ENCODE measurements at places on chromosomes 2 and 18. TPM values are rescaled to one million over a fixed set of nuclear protein-coding genes. Genes with fewer than 3 reads are reported as not detected.

The EFHD1 gene
- polyA plus RNA-seq = 6.4 TPM

The IL37 gene
- 0.55 TPM for polyA plus RNA-seq

The GLI2 gene
- 0.60 TPM for polyA plus RNA-seq

The POTEJ gene
- not detected for polyA plus RNA-seq

The CRYGD gene
- polyA plus RNA-seq = not detected

The NTSR2 gene
- polyA plus RNA-seq = not detected

The AFG3L2 gene
- 21.7 TPM for polyA plus RNA-seq

The HOXD13 gene
- not detected for polyA plus RNA-seq

The CXCR4 gene
- 20.6 TPM for polyA plus RNA-seq

The PAX8 gene
- polyA plus RNA-seq = 0.50 TPM

The SLC9A4 gene
- polyA plus RNA-seq = 8.9 TPM

The MC5R gene
- not detected for polyA plus RNA-seq

- H3K27me3 ChIP-seq = no peaks in the 10 kb centered on the region
- DNase-seq = no peak
- H3K4me3 ChIP-seq = no peak overlapping the region
- no peak overlapping the region for H3K27ac ChIP-seq
- H3K36me3 ChIP-seq = no peaks in the 10 kb centered on the region
- H3K4me1 ChIP-seq = peaks cover 9% of the 10 kb centered on the region
Observed at GRCh38 chr2:5982903-5983265, 290.7 kb downstream of the SOX11 start.

DNA sequence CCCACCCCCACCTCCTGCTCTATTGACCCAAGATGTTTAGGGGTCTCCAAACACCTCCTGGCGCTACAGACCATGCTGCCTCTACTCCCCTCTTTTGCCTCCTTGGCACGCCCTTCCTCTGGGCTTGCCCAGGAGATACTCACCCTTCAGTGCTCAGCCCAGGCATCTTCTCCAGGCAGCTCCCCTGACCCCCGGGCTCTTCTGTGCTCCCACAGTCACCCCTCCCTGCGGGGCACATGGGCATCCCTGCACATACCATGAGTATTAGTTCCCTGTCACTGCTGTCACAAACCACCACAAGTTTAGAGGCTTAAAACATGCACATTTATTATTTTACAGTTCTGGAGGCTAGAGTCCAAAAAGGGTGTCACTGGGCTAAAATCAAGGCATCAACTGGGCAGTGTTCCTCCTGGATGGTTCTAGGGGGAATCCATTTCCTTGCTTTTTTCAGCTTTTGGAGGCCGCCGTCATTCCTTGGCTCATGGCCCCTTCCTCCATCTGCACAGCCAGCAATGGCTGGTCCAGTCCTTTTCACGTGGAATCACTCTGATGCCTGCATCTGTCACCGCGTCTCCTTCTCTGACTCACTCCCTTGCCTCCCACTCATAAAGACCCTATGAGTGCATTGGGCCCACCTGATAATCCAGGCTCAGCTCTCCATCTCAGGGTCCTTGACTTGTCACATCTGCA, 230.4 kb upstream of the COPS8 start:
- no peaks in the 10 kb centered on the region for H3K4me1 ChIP-seq
- H3K27ac ChIP-seq = no peak overlapping the region
- no peak overlapping the region for H3K4me3 ChIP-seq
- H3K27me3 ChIP-seq = no peaks in the 10 kb centered on the region

DNA sequence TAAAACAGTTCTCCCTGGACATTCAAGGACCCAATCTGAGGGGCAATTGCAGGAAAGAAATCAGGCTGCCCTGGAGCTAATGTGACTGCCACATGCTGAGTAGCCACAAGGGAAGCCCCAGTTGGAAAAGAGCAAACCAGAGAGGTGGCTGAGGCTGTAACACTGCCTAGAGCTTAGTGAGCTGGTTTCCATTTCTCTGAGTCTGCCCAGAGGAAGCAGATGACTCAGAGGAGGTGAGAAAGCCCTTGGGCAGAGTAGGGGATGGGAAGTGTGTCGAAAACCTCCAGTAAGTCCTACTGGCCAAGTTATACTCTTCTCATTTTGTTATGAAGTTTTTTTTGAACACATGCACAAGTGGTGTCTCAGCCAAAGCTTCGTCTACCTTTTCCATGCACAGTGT, 753.0 kb downstream of the CNTNAP5 start:
- H3K36me3 ChIP-seq = no peaks in the 10 kb centered on the region
- DNase-seq = no peak
- no peak overlapping the region for H3K4me3 ChIP-seq

- H3K27ac ChIP-seq = no peak overlapping the region
- peaks cover 2% of the 10 kb centered on the region for H3K27me3 ChIP-seq
- H3K36me3 ChIP-seq = no peaks in the 10 kb centered on the region
- H3K4me3 ChIP-seq = no peak overlapping the region
Observed at GRCh38 chr2:129623783-129624182, 355.7 kb upstream of the RAB6C start.

DNA sequence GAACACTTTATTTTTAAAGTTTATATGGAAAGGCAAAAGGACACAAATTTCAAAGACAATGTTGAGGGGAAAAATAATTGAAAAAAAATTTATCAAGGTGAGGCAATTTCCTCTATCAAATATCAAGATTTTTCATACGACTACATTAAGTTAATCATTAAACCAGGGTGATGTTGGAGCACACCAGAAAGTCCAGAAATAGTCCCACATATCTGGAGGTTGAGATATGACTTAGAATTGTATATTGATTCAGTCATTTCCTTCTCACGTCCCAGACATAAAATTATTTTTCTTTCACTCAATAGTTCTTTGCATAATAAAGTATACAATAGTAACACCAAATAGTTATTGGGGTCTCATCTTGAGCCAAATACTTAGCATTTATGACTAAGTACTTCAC, 605.1 kb downstream of the NUP35 start:
- DNase-seq = no peak
- H3K4me1 ChIP-seq = no peaks in the 10 kb centered on the region
- no peak overlapping the region for H3K27ac ChIP-seq
- H3K27me3 ChIP-seq = no peaks in the 10 kb centered on the region
- no peak overlapping the region for H3K4me3 ChIP-seq

GRCh38 chr2:69102041-69102593, 89.1 kb downstream of the ANTXR1 start:
- peaks cover 5% of the 10 kb centered on the region for H3K36me3 ChIP-seq
- no peak for DNase-seq
- no peaks in the 10 kb centered on the region for H3K27me3 ChIP-seq
- H3K4me1 ChIP-seq = peaks cover 8% of the 10 kb centered on the region
- H3K27ac ChIP-seq = no peak overlapping the region

DNA sequence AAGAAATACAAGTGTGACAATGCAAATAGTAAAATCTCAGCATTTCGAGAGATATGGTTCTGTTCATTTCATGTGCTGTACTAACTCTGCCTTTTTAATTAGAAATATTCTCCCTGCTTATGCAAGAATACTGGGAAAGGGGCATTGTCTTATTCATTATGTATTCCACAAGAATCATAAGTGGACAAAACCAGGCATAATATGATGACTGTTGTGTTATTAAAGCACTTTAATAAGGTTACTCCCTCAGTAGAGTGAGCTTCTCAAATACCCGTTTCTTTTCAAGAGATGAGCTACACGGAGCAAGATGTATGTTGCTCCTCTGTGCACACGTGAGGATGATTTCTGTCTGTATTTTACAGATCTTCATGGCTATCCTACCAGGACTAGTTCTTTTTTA, 638.7 kb upstream of the FANCL start:
- no peak for DNase-seq
- H3K36me3 ChIP-seq = no peaks in the 10 kb centered on the region
- H3K27me3 ChIP-seq = no peaks in the 10 kb centered on the region
- H3K27ac ChIP-seq = no peak overlapping the region
- H3K4me1 ChIP-seq = no peaks in the 10 kb centered on the region
- no peak overlapping the region for H3K4me3 ChIP-seq

DNA sequence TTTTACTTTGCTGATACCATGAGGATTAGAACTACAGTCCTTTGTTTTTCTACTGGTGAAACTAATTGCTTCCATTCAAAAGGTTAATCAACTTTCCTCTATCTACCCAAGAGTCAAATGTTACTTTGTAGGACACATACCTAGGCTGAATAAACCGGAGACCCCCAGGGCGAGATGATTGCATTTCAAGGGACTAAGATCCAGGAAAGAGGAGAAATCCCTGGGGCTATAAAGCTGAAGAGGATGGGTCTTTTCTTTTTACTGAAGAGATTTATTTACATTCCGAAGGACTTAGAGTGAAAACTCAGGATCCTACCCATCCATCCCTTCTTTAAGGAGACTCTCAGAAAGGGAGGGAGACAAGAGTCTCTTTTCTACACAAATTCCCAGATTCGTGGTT, 331.9 kb downstream of the CDH19 start:
- H3K27me3 ChIP-seq = no peaks in the 10 kb centered on the region
- no peak for DNase-seq
- no peaks in the 10 kb centered on the region for H3K36me3 ChIP-seq
- H3K4me1 ChIP-seq = no peaks in the 10 kb centered on the region

- no peak overlapping the region for H3K27ac ChIP-seq
- no peak for DNase-seq
- H3K4me1 ChIP-seq = no peaks in the 10 kb centered on the region
- no peaks in the 10 kb centered on the region for H3K27me3 ChIP-seq
- H3K4me3 ChIP-seq = no peak overlapping the region
Observed at GRCh38 chr2:41066168-41066567, 614.3 kb upstream of the SLC8A1 start.

DNA sequence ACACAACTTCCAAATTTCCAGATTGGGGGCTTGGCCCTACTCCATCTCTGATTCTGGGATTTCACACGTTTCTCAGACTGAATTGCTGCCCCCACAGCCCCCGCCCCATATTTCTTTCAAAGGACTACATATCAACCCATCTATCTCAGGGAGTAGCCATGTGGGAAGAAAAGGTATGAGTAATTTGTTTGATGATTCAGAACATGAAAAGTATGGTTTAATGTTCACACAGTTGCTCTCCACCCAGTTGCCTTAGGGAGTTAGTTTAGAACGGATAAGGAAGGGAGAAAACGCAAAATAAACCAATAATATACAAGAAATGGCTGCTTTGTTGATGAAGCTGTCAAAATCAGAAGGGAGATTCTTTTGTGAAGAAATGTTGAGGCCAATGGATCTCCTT, 145.1 kb downstream of the PIEZO2 start:
- no peaks in the 10 kb centered on the region for H3K36me3 ChIP-seq
- DNase-seq = peak; percentile 12
- H3K27me3 ChIP-seq = no peaks in the 10 kb centered on the region

DNA sequence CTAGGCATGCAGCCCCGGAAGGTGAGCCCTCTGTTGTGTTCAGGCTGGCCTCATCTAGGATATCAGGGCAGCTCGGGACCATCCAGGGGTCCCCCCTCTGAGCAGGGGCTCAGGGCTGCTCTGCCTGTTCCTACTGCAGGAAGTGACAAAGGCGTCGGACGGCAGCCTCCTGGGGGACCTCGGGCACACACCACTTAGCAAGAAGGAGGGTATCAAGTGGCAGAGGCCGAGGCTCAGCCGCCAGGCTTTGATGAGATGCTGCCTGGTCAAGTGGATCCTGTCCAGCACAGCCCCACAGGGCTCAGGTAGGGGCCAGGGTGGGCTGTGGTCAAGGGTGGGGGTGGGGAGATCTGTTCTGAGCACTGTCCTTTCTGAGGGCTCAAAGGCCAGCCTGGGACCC, 13.1 kb downstream of the KCNIP3 start:
- H3K27me3 ChIP-seq = peaks cover 15% of the 10 kb centered on the region
- H3K36me3 ChIP-seq = no peaks in the 10 kb centered on the region
- no peak for DNase-seq

DNA sequence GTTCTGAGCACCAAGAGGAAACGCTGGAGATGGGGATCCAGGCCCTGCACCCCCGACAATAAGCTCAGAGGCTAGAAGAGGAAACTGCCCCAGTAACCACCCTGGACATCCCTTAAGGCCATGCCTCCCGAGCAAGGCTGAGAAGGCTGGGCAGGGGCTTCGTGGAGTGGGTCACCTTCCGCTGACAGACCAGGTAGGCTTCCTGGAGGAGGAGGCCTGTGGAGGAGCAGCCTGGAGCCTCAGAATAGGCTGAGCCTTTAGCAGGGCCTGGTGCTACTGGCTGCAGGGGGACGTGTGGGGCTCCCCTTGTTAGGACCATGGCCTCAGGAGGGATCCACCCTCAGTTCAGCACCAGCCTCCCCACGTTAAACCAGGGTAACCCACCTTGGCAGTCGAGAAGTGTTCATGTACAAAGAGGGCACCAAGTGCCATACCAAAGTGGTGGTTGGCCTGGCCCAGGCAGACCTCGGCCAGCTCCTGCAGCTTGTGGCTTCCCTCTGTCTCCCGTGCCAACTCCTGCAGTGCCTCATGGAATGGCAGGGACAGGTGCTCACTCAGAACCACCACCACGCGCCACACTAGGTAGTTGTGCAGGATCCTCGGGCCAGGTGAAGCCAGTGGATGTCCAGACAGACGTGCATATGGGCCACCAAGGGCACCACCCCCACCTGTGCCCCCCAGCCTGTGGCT, 28.5 kb upstream of the ALPP start:
- H3K4me3 ChIP-seq = no peak overlapping the region
- DNase-seq = no peak
- H3K27ac ChIP-seq = no peak overlapping the region

- H3K36me3 ChIP-seq = no peaks in the 10 kb centered on the region
- H3K27me3 ChIP-seq = no peaks in the 10 kb centered on the region
- DNase-seq = no peak
- H3K4me3 ChIP-seq = no peak overlapping the region
- H3K4me1 ChIP-seq = no peaks in the 10 kb centered on the region
Observed at GRCh38 chr18:10760986-10761385, 235.2 kb downstream of the NAPG start.

DNA sequence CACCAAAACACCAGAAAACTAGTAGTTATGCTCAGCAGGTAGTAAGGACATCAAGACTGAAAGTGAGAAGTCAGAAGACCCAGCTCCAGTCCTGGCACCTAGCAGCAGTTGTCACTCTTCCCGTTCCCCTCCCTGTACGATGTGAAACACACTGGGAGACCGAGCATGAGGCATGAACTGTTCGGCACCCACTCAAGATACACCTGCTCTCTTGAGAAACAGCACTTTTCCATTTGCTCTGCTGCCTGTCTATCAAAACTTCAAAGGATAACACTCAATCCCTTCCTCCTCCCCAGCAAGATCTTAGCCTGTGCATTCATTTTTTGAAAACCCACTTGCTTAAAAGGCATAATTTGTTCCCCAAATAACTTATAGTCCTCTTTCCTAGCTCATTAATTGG, 123.9 kb downstream of the PLEKHM3 start:
- no peaks in the 10 kb centered on the region for H3K27me3 ChIP-seq
- H3K4me3 ChIP-seq = no peak overlapping the region
- H3K4me1 ChIP-seq = peaks cover 35% of the 10 kb centered on the region

DNA sequence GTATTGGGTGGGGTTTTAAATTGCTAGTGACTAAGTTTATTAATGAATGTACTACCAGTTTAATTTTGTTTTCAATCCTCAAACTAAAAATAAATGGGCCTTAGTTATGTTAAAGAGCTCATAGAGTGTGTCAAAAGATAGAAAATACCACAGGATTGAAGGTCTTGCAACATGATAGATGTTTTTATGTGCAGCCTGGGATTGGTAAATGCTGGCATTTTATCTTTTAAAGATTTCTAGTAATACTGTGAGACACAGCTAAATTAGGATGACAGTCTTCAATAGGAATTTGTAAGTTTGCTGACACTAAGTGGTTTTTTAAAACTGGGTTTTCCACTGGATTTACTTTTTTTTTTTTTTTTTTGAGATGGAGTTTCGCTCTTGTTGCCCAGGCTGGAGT, 122.3 kb downstream of the HAUS1 start:
- no peaks in the 10 kb centered on the region for H3K27me3 ChIP-seq
- no peaks in the 10 kb centered on the region for H3K4me1 ChIP-seq
- no peak overlapping the region for H3K4me3 ChIP-seq
- peaks cover 5% of the 10 kb centered on the region for H3K36me3 ChIP-seq
